HT1080 (cell line): ENCODE measurements at places on chromosomes 1 and 21. TPM values are rescaled to one million over a fixed set of nuclear protein-coding genes. Genes with fewer than 3 reads are reported as not detected.

DNA sequence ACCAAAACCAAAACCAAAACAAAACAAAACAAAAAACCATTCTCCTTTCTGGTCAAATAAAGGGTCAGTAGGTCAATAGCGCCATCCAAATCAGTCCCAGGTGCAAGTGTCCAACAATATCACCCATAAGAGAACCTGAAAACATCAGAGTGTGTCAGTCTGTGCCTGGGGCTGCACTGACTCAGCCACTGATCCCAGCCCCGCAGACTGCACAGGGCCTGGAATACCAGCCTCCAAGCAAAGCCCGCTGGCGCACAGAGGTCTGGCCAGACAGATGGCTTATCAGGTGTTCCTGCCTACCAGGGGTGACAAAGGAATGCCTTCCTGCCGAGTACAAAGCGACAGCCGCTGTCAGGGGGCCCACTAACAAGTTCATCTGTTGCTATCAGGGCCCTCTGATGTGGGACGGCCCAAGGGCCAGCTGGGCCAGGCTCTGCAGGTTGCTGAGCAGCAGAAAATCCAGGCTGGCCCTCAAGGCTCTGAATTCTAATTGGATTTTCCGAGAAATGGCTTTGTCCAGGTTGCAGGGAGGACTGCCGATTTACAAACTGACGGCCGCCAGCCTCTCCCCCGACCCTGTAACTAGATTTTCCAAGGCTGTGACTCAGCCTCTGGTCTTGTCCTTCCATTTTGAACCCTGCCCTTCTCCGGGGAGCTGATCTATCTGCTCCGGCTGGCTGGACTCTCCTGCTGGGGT, 13.7 kb upstream of the TMEM51 start:
- DNase-seq = no peak

The LCA5L gene
- total RNA-seq = 0.03 and 0.20 TPM in 2 replicates

GRCh38 chr1:176205332-176205914, 1.7 kb downstream of the COP1 start:
- peak; percentile 10 for DNase-seq

GRCh38 chr21:39098696-39099200, 84.5 kb downstream of the PSMG1 start:
- no peak for DNase-seq

The LRRC53 gene
- total RNA-seq = not detected in 2 replicates
